ENCODE measurements at places on chromosomes 2 and 18.

GRCh38 chr2:147714582-147714981, 130.2 kb upstream of the ACVR2A start:
- DNase-seq, result no peak

DNA sequence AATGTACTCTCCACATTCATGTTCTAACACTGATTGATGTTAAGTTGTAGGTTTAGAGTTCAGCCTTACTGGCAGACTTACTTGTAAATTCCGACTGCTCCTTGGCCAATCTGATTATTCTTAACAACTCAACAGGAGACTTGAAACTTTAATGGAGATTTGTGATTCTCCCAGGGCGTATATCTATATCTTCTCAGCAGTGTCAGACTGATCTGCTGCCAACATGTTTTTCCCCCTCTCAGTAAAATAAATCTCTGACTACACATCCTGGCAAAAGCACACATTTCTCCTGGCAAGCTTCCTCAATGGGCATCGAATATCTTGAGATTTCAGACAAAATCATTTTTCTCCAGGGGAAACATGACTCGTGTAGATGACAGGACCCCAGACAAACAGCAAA, 1041.2 kb downstream of the DPP10 start:
- DNase-seq, result no peak

DNA sequence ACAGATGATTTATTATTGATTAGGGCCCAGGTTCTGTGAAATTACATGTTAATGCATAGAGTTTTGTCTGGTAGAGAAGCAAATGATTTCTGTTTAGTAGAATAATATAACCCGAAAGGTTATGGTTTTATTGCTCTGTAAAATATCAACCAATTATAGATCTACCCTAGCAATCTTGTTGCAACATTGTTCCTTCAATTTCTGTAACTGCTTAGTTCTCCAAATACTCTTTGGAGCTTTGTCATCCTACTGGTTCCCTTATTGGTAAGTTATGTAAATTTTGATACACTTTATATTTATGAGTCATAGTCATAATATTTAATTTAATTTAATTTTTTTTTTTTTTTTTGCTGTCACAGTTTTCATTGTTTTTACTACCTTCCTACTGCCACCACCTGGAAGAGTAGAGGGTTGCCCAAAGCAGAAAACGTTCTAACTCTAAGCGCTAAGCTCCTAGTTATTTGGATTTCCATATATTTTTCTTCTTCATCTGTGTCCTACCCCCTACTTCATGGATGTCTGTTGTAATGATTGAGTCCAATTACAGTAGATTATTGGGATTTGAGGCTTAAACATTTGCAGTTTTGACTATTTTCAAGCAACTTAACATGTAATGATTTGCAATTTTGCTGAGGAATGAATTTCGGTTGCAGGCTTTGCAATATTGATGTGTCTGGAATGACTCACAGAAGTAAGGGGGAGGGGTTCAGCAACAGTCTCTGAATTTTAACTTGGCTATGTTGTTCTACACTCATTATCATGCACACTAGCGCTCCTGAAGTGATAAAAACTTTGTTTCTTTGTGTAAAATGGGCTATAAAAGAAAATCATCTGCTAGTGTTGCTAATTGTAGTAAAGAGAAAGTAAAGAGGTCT, 51.1 kb downstream of the NABP1 start:
- DNase-seq, result no peak

DNA sequence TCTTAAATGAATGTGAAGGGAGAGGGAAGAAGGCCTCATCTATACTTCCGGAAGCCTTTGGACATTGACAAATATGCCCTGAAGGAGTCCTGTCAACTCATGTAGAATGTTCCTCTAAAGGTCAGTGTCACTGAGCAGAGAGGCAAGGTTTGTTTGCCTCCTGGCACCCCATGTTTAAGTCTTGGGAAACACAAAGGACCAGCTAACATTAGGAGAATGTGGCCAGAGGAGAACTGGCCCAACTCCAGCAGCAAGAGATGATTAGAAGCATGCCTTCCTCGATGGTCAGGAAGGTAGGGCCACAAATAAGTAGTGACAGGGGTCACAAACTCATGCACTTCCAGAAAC, 5.7 kb downstream of the DYSF start:
- no peak for DNase-seq

GRCh38 chr2:138012968-138013367, 48.7 kb downstream of the HNMT start:
- no peak for DNase-seq

GRCh38 chr2:193946806-193947205, 1710.2 kb upstream of the SLC39A10 start:
- no peak for DNase-seq

DNA sequence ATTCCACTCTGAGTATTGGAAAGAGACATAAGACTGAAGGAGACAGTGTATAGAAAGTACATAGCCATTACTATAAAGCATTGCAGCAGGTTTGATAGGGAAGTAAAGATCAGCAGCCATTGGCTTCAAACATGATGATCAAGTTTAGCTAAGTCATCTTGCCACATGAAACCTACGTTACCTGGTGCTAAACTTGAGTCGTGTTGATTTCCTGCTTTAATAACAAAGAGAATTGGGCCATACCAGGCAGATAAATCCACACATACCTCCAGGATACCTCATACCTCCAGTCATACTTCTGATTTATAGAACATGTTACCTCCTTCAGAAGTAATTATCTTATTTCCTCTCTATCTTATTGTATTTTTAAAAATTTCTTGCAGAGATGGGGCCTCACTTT, 10.3 kb upstream of the KYNU start:
- DNase-seq, result no peak

DNA sequence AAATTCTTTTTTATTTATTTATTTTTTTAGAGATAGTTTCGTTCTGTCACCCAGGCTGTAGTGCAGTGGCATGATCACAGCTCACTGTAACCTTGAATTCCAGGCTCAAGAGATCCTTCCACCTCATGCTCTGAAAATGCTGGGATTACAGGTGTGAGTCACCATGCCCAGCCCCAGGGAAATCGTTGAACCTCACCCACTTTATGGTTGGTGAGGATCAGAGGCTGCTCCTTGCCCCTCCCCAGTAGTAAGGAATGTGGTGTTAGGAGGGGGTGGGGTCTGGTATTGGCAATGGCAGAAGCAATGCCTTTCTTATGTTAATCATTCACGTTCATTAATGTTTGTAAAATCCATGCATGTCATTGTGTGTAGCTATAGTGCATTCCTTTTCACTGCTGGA, 161.9 kb downstream of the SUCLG1 start:
- no peak for DNase-seq

All from stimulated activated CD8-positive, alpha-beta memory T cell treated with anti-CD3 and anti-CD28 coated beads, Interleukin-2, amount 100 ng/mL, for 1 hour (primary cell).